SW480 (cell line): ENCODE measurements at places on chromosomes 2 and 18.

GRCh38 chr2:45315861-45316260 lies 295.2 kb downstream of the SRBD1 start:
- DNase-seq = no peak

DNA sequence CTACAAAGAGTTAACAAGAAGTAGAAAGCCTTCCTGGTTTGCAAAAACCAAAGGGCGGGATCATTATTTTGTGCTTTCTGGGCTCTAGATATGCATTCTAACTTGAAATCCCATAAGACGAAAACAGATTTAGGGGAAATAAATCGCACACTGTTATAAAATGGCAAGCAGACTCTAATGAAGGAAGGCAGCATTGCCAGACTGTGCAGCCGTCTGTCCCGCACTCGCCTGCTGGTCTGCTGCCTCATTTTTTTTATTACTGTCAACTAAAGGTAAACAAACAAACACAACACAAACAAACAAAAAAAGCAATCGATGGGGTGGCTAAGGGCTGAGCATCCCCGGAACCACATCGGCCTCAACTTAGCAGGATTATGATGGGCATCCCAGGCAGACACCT lies 24.4 kb downstream of the ZNF521 start:
- DNase-seq = no peak

DNA sequence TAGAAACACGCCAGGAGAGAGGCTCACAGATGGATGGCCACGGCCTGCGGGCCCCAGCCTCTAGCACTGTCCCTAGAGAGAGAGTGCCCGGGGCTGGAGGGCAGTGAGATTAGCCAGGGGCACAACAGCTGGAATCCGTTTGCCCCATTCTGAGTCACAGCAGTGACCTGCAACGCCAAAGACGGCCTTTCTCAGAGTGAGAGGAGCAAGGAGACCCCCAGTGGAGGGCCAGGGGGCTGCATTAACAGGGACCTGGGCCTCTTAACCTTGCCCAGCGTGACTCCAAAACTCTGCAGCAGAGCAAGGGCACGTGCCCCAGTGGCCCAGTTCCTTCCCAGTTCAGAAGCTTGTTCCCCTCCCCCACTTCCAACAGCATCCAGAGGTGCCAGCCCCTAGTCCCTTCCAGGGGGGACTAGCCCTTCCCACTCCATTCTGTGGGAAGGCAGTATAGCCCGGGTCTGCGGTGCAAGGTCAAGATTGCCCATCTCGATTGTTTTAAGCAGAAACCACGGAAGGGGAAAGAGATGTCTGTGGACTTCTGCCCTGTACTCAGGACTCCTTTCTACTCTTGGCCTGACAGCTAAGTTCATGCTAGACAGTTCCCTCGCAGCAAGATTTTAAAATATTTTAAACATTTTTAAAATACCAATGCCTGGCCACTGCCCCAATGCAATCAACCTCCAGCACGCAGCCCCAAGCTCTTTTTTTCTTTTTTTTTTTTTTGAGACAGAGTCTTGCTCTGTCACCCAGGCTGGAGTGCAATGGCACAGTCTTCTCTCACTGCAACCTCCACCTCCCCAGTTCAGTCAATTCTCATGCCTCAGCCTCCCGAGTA lies 50.9 kb upstream of the BIN1 start:
- DNase-seq = no peak

- DNase-seq = no peak
Observed at GRCh38 chr18:79465392-79465991, 69.8 kb downstream of the NFATC1 start.

DNA sequence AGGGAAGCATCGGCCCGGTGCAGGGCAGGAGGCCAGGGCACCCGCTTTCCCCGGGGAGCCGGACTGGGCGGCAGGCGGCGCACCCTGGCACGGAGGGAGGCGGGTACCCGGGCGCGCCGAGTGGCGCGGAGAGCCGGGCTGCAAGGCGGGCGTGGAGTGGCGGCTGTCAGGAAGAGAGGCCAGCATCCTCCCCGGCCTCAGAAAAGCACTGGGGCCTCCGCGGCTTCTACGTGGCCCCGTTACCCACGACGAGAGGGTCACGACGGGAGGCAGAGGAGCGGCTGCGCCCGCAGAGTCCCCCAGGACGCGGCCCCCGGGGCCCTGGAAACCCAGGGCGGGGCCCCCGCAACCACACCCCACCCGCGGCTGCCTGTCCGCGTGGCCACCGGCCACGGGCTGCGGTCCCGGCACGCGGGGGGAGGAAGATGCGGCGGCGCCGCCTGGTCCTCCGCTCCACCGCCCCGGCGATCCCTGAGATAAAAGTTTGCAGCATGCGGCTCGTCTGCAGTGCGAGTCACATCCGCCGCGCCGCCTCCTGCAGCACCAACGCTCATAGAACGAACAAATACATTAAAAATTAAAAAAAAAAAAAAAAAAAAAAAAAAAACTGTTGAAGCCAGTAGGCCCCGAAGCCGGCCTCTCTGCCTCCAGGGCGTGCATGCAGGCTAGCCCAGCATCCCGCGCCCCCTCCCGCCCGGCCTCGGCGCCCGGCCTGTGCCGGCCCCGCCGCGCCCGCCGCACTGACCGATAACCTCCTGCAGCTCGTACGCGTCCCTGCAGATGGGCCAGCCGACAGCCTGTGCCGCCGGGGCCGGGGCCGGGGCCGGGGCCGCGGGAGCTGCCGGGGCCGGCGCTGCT lies 683 bp downstream of the STK39 start:
- peak; percentile 67 for DNase-seq
